ENCODE measurements at places on chromosomes 7 and 10.

- no peak for DNase-seq
These were observed 1.8 kb downstream of the FUOM start for GRCh38 chr10:133355991-133356390.

GRCh38 chr7:31858055-31858454 lies 171.0 kb downstream of the PPP1R17 start:
- DNase-seq: no peak

DNA sequence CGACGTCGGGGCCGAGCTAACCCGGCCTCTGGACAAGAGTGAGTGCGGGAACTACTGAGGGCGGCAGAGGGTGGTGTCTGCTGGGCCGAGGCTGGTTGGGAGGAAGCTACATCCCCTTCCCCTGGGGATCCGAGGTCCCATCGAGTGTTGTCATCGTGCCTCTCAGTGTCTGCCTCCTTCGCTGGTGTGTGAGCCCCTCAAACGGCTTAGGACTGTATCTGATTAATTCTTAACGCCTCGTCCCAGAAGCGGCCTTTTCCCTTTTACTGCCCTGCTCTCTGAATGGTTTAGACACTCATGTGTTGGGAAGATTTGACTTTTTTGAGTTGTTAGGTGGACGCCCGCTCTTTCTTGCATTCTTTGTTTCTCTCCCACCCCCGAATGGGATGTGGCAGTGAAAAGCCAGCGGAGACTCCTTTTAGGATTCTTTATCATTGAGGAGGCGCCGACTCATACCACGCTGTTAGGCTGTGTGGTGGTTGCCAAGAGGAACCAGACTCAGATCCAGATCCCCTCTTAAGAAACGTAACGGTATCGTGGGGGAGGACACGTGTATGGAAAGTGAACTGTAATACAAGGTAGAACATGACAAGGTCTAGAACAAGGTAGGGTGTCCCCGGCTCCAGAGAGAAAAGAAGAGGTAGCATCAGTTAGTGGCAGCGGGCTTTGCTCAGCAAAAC lies 631 bp downstream of the SUPV3L1 start:
- peak; percentile 2 for DNase-seq

DNA sequence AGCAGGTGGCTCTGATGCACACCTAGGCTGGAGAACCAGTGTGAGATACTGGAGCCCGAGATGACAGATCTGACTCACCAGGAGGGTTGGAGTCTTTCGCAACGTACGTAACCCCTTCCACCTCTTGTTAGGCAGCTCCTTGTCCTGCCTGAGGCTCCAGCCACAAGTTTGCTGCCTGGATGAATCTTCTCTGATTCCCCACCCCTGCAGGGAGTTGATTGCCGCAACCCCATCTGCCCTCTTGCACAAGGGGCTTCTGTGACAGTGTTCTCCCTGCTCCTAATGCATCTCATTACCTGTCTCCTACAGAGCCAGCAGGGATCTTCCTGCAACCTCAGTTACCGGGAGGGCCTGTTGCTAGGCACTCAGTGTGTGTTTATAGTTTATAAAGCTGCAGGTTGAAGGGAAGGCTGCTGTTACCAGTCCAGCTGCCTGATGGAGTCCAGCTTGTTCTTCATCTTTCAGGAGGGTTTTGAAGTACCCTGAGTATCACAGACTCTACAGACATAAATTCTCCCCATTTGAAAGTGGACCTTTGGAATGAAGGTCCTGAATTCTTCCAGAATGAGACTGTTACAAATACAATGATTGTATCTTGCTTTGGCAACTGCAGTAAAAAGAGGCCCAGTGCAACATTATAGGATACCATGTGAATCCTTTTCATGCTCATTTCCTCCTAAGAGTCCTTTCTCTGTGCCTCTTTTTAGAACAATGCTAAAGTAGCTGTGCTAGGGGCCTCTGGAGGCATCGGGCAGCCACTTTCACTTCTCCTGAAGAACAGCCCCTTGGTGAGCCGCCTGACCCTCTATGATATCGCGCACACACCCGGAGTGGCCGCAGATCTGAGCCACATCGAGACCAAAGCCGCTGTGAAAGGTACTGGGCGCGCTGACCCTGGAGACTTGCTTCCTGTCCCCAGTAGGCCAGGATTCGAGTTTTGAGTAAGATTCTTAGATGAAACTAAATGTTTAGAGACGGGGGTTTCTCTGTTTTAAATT lies 6.5 kb downstream of the MDH2 start:
- no peak for DNase-seq

GRCh38 chr10:20004087-20004523 lies 187.9 kb downstream of the PLXDC2 start:
- DNase-seq: no peak

Data from thymus (tissue), 14 donors.